Natural killer cell (primary cell): ENCODE measurements at places on chromosomes 5 and 9. TPM values are rescaled to one million over a fixed set of nuclear protein-coding genes. Genes with fewer than 3 reads are reported as not detected.

GRCh38 chr9:132260846-132261245, 93.9 kb downstream of the SETX start:
- no peak for DNase-seq
- H3K27ac ChIP-seq, result no peak overlapping the region
- H3K27me3 ChIP-seq, result no peaks in the 10 kb centered on the region
- H3K36me3 ChIP-seq, result peaks cover 43% of the 10 kb centered on the region

DNA sequence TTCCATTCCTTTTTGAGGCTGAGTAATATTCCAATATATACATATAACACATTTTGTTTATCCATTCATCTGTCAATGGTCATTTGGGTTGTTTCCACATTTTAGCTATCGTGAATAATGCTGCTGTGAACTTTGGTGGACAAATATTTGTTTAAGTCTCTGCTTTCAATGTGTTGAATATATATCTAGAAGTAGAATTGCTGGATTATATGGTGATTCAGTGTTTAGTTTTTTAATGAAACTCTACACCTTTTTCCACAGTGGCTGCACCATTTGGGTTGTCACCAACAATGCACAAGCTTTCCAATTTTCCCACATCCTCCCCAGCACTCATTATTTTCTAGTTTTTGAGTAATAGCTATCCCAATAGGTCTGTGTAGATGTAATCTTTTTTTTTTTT, 69.5 kb downstream of the ACTBL2 start:
- H3K4me3 ChIP-seq, result no peak overlapping the region
- H3K27me3 ChIP-seq, result no peaks in the 10 kb centered on the region
- no peak overlapping the region for H3K27ac ChIP-seq
- no peaks in the 10 kb centered on the region for H3K4me1 ChIP-seq

DNLZ gene
- total RNA-seq, result 28.9 TPM

IFNE gene
- not detected for total RNA-seq

CDKN2B gene
- 0.16 TPM for total RNA-seq
